ENCODE measurements at places on chromosomes 13 and 19.

DNA sequence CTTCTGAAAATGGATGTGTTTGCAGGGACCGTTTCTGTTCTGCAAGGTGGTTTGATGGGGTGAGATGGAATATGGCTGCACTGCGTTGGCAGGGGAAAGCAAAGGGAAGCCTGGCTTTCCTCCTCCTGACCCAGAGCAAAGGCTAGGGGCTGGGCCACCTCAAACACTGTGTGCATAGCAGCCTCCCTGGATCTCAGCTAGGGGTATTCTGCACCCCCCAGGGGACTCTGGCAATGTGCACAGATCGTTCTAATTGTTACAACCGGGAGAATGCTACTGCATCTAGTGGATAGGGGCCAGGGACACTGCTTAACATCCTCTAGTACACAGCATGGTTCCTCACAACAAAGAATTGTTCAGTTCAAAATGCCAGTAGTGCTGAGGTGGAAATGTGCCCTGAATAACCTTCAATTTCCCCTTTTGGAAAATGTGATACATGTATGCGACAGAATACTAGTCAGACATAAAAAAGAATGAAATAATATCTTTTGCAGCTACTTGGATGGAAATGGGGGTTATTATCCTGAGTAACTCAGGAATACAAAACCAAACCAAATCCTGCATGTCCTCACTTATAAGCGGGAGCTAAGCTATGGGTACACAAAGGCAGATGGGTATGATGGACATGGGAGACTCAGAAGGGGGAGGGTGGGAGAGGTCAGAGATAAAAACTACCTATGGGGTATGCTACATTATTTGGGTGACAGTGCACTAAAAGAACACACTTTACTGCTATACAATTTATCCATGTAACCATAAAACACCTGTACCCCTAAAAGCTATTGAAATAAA lies 671.2 kb downstream of the UQCRFS1 start:
- no peak for DNase-seq

DNA sequence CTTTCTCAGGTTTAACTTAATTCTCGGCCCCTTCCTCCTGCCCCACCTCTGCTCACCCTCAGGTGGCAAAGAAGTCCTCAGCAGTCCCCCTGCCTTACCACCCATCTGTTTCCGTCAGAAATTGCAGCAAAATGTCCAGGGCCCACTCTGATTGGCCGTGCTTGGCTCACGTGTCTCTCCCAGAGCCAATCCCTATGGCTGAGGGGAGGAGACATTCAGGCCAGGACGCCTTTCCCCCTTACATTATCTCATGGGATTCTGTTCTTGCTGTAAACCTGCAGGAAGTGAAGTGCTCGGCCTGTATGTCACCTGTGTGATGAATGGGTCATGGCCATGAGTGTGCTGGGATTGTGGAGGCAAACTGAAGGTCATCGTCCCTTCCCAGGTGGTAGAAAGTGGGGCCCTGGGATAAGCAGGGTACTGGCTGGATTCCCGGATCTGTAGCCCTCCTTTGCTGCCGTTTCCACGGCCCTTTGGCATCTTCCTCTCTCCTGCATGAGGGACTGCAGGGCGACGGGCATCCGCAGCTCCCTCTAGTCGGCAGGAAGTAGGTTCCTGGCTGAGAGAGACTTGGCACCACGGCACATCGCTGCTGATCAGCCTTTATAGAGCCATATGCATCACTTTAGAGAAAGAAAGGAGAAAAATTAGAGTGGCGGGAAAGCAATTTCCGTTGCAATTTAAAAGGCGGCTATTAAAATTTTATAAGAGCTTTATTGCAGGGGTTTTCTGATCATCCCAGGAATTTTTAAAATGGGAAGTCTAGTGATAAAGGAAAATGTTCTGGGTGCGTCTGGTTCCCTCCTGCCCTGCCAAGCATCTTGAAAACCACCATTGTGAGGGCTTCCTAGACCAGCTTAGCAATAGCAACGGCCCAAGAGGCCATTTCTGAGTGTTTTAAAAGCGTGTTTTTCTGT lies 118.2 kb downstream of the SIPA1L3 start:
- no peak for DNase-seq

DNA sequence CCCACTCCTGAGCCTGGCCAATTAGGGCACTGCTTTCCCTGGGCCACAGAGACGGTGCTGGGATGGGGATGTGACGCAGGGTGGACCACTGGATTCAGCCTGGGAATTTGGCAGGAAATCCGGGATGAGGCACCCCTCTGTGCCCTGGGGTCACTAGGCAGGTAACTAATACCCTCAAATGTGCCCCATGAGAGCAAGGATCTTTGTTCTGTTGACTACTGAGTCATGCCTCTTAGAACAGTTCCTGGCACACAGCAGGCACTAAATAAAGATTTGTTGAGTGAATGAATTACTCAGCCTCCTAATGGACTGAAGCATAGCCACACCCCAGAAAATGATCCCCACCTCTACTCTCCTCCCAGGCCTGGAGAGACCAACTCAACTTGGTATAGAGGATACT lies 15.9 kb downstream of the OPA3 start:
- DNase-seq: no peak

- no peak for DNase-seq
These were observed 9.1 kb downstream of the AP2A1 start for GRCh38 chr19:49775742-49776370.

DNA sequence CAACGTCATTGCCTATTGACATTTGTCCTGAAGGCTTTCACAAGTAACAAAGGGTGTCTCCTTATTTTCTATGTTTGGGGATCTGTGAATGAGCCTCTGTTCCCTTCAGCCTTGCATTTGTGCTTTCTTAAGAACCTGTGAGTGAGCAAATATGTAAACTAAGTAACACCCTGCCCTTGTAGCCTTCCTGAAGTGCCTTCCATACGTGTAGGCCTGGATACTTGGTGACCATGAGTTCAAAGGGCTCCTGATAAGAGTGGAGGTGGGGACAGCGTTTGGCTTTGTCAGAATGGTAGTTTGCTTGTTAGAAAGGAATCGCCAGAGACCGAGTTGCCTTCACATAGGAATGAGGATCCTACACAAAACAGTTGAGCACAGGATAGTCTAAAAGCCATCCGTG lies 14.5 kb upstream of the CCDC97 start:
- DNase-seq: no peak

- no peak for DNase-seq
These were observed 184.6 kb upstream of the SOX1 start for GRCh38 chr13:111882351-111882750.

DNA sequence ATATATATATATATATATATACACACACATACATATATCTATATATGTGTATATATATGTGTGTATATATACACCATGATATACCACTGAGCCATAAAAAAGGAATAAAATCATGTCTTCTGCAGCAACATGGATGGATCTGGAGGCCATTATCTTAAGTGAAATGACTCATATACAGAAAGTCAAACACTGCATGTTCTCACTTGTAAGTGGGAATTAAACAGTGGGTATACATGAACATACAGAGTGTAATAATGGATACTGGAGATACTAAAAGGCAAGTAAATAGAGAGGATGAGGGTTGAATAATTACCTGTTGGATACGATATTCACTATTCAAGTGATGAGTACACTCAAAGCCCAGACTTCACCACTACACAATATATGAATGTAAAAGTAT lies 332.6 kb downstream of the SLITRK1 start:
- no peak for DNase-seq

GRCh38 chr13:108787700-108788414 lies 158.4 kb downstream of the MYO16 start:
- no peak for DNase-seq

DNA sequence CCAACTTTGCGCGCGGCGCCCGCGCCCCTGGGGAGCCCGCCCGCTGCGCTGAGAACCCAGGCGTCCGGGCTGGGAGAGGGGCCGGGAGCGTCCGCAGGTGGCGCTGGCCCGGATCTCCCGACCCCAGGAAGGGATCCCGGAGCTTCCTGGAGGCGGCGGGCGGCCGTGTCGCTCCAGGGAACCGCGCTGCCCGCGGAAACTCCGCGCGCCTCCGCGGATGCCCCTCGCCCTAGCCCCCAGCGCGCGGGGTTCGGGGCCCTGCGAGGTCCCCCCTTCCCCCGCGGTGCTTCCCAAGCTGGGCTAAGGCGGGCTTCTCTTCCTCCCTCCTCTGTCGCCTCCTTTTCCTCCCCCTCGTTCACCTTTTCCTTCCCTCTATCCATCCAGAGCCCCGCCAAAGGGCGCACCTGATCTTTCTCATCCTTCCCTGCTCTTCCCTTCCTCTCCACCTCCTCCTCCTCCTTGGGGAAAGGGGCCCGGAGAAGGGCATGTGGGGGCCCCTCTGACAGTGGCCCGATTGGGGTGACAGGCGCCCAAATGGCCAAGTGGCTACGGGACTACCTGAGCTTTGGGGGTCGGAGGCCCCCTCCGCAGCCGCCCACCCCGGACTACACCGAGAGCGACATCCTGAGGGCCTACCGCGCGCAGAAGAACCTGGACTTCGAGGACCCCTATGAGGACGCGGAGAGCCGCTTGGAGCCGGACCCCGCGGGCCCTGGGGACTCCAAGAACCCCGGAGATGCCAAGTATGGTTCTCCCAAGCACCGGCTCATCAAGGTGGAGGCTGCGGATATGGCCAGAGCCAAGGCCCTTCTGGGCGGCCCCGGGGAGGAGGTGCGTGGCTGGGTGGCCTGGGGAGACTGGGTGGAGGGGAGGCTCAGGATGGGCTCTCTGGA lies 710 bp downstream of the SHD start:
- no peak for DNase-seq

DNA sequence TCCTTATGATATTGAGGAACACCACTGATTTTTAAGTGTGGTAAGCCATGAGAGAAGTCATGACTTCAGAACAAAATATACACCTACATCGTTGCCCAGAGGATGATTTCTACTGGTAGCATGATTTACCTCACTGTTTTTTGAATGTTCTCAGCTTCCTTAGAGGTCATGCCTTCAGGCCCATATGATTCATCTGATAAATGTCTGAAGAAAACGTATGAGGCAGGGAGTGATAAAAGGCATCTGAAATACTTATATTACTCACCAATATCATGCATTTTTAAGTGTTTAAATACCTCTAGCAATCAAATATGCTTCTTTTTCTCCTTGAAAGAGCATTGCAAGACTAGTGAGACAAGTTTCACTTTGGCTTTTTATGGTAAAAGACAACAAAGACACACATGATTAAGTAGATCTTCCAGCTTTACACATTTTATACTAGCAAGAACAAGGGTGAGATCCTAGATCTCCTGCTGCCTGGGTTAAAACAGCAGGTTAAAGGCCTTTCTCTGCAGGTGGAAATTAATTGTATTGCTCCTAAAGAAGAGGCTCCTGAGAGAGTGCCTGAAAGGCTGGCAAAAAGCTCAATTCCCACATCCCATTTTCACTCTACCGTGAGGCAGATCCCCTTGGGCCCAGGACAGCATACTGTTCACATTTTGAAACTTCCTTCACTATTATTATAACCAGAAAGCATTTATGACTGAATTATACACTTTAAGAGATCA lies 432.4 kb downstream of the SLITRK1 start:
- no peak for DNase-seq

DNA sequence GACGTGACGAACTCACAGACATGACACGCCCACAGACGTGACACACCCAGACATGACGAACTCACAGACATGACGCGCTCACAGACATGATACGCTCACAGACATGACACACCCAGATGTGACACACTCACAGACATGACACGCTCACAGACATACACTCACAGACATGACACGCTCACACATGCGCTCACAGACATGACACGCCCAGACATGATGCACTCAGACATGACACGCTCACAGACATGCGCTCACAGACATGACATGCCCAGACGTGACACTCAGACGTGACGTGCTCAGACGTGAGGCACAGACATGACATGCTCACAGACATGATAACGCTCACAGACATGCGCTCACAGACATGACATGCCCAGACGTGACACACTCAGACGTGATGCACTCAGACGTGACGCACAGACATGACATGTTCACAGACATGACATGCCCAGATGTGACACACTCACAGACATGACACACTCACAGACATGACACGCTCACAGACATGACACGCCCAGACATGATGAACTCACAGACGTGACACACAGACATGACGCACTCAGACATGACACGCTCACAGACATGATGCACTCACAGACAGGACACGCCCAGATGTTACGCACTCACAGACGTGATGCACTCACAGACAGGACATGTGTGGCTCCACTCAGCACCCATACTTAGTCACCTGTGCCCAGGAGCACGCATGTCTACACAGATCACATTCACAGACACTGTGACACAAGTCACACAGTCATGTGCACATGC lies 8.1 kb downstream of the ERFL start:
- DNase-seq: no peak

DNA sequence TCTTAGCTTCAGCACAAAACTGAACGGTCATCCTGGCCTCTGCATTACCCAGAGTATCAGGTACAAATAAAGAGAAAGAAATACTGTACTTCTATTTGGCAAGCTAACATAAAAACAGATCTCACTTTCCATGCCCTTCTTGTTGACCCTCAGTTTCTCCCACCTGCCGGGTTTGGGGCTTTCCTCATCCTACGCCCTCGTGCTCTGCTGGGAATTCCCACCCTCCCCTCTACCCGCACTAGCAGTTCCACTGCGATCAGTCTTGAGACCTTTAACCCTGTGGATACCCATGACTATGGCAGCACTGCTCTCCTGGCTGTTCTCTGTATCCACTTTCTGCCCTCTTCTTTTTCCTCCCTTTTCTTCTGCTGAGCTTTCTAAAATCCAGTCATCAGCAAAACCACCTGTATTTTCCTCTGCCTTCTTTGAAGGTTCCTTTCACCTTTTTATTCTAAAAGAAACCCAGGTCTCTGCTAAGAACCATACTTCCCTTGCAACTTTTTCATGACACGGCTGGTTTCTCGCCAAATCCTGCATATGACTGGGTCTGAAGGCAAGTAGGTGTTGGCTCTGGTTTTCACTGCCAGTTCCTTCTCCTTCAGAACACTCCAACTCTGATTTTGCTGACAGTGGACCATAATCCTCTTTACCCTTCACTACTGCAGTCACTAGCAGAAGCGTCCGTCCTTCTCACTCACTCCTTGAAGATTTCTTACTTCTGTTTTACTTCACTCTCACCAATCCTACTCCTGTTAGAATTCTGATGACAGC lies 99.4 kb downstream of the MIPEP start:
- DNase-seq: no peak

DNA sequence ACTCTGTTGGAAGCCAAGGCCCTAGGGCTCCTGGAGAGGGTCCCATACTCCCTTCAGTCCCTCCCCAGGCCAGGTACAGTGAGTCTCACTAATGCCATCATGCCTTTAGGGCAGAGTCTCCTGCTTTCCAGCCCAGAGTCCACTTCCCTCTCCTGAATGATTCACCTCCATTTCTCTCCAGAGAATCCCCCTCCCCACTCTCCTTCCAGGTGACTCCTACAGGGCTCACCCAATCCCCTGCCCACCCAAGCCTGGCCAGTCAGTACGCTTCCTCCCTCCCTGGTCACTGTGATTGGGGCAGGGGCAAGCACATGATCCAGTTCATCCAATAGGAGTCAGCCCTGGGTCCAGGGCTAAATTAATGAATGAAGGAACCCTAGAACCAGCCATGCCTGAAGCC lies 35.0 kb upstream of the PNMA8B start:
- peak; percentile 52 for DNase-seq

DNA sequence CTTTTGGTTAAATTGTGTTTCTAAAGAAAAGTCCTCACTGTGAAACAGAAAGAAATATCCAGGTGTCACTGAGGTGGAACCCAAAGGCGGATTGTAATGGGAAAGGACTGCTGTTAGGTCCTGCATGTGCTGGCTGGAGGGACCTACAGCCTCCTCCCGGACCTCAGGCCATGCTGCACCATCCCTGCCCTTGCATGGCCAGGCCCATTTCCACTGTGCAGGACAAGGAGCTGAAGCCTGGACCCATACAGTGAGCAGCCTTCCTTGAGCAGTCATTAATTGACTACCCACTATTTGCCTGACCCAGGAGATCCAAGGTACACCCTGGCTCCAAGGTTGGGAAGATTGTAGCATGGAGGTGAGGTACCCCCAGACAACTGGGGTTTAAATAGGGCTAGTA lies 17.6 kb downstream of the VSTM2B start:
- no peak for DNase-seq

All from H1 (cell line).